ENCODE measurements at places on chromosomes 7 and 10.

- no peak for DNase-seq
Observed at GRCh38 chr10:117352724-117353123, 22.5 kb downstream of the PDZD8 start.

- DNase-seq = no peak
Observed at GRCh38 chr7:83786858-83787257, 137.9 kb upstream of the SEMA3E start.

DNA sequence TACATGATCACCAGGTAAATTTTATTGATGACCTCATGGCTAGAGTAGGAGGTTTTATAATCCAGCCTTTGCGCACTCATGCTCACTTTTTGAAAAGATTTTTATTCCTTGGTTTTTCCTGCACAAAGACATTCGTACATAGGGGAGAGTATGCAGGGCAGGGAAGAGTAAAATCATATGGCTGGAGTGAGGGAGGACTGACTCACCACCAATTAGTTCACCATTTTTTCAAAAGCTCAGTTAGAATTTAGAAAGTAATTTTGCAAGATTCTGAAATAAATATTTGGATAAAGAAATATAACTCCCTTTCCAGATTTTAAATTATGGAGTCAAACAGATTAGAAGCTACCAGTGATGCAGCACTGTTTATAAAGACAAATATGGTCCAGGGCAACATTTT lies 111.9 kb downstream of the SEMA3D start:
- no peak for DNase-seq

- DNase-seq = no peak
Observed at GRCh38 chr10:70849582-70850016, 33.9 kb downstream of the SGPL1 start.

GRCh38 chr7:104264285-104264684 lies 56.5 kb upstream of the ORC5 start:
- no peak for DNase-seq

- no peak for DNase-seq
Observed at GRCh38 chr7:45140827-45141226, 16.8 kb upstream of the RAMP3 start.

DNA sequence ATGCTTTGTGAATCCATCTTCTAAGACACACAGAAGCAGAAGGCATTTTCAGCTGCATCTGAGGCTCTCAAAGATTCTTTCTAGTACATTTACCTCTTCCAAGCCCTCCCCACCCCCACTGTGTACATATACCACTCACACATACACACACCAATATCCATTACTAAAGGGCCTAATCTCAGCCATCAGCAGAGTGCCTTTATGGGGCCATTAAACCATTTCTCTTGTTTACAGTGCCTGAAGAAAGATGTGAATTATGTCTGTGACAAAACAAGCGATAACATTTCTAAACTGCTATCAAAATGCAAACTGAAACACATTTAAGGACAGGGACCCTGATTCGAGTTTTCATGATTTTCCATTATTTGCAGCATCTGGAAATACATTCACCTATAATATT lies 40.0 kb downstream of the ETV1 start:
- peak; percentile 41 for DNase-seq

- DNase-seq = peak; percentile 44
Observed at GRCh38 chr7:149715476-149715875, 57.9 kb downstream of the ZNF467 start.

DNA sequence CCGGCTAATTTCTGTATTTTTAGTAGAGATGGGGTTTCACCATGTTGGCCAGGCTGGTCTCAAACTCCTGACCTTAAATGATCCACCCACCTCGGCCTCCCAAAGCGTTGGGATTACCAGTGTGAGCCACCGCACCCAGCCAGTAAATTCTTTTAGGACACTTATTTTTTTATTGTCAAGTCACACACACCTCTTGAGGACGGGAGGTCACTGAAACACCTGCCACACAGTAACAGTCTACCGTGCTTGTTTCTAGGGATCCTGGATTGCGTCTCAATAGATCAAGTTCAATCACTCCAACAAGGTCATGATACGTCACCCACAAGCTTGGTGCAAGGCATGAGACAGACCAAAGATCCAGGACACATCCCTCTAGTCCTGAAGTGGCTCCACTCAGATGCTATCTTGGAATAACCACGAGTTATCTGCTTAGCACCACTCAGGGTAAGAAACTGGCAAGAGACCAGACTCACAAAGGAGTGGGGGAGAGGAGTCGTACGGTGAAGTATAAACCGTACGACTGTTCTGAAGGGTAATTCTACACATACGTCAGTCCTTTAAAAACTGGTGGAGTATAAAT lies 58.9 kb upstream of the NCAPG2 start:
- DNase-seq = no peak

- no peak for DNase-seq
Observed at GRCh38 chr7:143485094-143485493, 7.4 kb downstream of the TAS2R41 start.

GRCh38 chr7:44622342-44623151 lies 16.1 kb downstream of the OGDH start:
- no peak for DNase-seq

GRCh38 chr10:3830946-3831345 lies 45.9 kb upstream of the KLF6 start:
- DNase-seq = peak; percentile 18
